ENCODE measurements at places on chromosomes 12 and 14.

DNA sequence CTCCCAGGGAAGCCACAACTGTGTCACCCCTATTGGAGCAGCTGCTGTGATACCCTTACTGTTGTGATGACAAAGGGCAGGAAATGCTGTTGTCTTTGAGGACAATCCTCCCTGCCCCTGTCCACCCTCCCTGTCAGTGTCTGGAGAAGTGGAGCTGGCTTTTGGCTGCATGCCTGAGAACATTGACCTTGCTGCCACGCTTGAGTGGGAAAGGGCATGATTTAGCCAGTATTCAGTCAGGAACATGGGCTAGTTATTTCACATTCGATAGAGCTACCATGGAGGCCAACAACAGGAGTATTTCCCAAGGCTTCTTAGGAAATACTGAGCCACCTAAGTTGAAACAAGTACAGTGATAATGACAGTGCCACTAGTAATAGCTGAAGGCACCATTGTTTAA is 59.4 kb downstream of the MYRFL start:
- ATAC-seq, result no peak

DNA sequence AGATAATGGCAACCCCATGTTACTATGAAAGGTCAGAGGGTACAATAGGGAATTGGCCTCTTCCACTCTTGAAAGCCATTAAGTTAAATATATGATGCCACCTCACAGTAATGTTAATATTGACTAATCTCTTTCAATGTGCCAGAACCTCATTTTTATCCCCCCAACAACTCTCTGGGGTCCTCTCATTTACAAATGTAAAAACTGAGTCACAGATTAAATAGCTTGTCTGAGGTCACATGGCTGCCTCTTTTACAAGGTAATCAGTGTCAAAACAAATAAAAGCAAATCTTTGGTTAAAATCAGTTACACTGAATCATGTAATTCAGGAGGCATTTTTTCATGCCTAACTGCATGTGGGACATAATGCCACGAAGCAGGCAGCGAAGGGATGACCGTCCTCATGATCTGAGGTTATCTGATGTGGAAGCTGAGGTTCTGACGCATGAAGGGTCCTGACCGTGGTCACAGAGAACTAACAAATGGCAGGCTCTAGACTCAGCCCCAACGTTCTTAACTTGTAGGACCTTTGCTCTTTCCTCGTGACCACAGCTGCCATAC is 78.5 kb downstream of the PTPN21 start:
- no peak for ATAC-seq

- no peak for ATAC-seq
Measured at GRCh38 chr12:92111256-92111655, 34.4 kb downstream of the BTG1 start.

- ATAC-seq, result no peak
Measured at GRCh38 chr12:130709151-130709970, 6.7 kb downstream of the RIMBP2 start.

DNA sequence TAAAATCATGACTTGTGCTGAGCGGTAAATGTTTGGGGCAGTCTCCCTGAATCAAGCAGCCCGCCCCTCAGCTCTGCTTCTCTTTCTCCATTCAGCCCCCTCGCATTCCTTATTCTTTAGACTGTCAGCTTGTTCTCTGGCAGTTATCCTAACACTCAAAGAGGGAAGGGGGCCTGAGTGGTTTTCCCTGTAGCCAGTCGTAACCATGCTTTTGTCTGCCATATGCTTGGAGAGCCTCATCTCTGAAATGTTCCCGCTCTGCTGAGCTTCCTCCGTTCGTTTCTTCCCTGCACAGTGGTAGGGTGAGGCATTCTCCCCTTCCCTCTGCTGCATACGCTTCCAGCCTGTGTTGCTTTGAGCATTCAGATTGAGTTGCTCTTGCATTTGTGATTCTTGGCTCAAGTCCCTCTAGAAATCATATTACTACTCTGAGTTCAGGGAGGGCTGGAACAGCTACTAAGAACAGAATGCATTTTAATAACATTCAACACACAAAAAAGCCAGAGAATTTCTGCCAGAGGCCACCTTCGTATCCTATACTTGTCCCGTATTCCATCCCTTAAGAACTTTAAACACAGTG is 119.7 kb downstream of the FBXL14 start:
- peak; percentile 84 for ATAC-seq

DNA sequence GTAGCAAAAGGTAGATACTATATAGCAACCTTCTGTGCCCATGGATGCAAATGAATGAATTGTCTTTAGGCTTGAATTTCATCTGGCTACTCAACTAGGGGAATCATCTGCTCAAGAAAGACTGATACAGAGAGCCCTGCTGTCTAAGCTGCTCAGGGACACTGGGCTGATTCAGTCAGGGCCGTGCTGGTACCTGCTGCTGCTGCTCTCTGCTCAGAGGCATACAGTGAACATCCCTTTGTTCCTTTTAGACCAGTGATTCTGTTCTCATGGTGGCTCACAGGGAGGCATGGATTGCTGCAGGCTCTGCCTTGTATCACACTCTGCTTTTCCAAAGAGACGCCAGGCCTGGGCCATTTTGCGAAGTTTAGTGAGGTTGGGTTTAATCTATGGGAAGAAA is 14.1 kb downstream of the EIF2B2 start:
- ATAC-seq, result no peak

GRCh38 chr12:31272607-31273225 is 53.2 kb downstream of the SINHCAF start:
- no peak for ATAC-seq

DNA sequence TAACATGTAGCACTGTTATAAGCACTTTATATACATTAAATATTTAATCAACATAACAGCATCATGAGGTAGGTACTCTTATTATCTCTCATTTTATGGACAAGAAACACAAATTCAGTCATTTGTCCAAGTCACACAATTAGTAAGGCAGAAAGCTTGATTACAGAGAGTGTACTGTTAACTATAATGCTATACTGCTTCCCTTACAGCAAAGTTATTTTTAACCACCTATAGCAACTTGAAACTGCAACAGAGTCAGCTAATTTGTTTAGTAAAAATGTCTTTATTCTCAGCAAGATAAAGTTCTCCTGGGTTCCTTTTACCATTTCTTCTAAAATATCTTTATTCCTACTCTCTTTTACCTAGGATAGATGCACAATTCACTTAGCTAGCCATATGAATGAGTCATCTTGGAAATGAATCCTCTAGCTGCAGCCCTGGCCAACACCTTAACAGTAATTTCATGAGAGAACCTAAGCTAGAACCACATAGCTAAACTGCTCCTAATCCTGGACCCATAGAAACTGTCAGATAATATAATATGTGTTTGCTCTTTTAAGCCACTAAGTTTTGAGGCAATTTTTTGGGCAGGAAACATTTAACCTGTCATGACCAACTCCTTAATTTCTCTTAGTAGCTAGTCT is 90.2 kb upstream of the HECTD1 start:
- ATAC-seq, result peak; percentile 55

GRCh38 chr14:24092505-24093206 is 1.5 kb upstream of the PCK2 start:
- no peak for ATAC-seq

DNA sequence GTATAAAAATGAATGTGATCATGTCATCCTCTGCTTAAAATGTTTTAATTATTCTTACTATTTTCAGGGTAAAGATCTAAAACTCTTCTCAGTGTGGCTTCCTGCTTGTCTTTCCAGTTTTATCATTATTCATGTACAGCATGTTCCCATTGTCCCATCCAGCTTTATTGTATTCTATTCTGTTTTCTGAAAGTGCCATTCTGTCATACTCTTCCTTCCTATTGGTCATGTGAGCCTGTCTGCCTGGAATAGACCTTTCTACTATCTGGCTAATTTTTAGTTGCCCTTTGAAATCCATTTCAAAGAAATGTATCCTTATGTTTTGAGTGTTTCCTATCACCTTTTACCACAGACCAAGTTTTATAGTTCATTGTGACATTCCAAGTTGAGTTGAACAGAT is 34.9 kb downstream of the PALS1 start:
- ATAC-seq, result no peak

- ATAC-seq, result peak; percentile 36
Measured at GRCh38 chr12:110253176-110253575, 27.9 kb upstream of the ATP2A2 start.

DNA sequence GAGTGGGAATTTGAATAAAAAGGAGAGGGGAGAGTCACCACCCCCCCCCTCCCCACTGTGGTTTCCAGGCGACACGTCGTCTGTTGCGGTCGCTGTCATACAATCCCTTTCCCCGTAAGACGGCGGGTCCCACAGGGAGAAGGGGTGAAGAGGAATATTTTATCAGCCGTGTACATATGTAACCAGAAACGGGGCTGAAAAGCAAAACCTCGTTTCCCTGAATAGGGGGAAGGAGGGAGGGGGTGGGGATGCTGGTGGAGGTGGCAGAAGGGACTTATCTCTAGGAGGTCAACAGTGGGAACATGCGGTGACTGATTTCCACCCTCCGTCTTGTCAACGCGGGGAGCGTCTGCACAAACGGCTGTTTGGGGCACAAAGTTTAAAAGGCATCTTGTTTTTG is 171.4 kb downstream of the RBM19 start:
- no peak for ATAC-seq

GRCh38 chr14:38098074-38098836 is 109.4 kb upstream of the SSTR1 start:
- ATAC-seq, result no peak

GRCh38 chr12:69610729-69611128 is at the start of gene LRRC10:
Gene LRRC10, minus strand, starts transcription at chr12:69610907. Its CDS starts 69 bp downstream, at chr12:69610838.
- no peak for ATAC-seq

- no peak for ATAC-seq
Measured at GRCh38 chr12:6929466-6930452, 2.0 kb downstream of the ATN1 start.
